ENCODE measurements at places on chromosomes 13 and 19.

DNA sequence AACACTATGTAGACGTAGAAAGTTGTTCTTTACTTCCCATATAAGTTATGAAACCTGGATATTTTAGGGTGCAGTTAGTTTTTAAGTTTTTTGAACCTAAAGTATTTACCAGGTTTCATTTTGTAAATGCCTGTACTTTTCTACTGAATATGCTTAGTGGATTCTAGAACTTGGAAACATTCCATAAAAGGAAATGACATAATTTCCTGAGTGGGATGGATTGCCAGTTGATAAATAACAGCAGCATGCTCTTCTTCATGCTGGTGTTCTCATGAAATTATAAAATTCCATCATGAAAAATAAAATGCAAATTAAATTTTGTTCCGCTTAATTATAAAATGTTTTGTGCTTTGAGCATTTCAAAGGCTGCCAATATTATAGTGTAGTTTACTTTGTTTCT, 362.2 kb upstream of the PCDH20 start:
- no peak for DNase-seq

DNA sequence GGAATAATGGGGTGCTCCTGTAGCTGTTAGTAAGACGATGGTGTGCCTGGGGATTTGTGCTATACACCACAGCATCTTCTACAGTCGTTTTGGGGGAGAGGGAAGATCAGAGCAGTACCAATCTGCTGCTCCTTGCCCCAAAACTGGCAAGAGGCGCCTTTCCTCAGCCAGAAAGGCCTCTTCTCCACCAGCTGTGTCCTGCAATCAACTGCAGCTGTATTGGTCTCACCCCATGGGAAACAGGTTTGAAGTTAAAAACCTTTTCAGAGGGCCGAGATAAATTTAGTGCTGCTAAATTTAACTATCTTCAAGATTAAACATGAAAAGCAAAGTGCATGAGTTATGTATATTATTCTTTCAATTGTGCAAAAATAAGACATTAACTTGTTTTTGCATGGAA, 1.2 kb upstream of the RNASEH2B start:
- no peak for DNase-seq

DNA sequence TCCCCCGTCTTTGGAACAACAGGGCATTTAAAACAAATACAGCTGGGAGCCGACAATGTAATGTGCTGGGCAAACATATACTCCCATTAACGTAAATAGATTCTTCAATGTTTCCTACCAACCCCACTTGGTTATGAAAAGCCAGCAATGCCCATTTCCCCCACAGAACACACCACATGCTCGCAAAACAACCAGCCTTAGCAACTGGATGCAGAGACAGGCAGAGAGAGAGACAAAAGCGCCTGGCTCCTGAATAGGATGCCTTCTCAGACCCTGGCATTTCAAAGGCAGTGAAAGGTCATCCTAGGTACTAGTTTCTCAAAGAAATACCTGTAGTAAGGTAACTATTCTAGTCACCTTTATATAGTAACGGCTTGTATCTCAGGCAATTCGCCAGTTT, 462.9 kb downstream of the ITGBL1 start:
- DNase-seq, result no peak

DNA sequence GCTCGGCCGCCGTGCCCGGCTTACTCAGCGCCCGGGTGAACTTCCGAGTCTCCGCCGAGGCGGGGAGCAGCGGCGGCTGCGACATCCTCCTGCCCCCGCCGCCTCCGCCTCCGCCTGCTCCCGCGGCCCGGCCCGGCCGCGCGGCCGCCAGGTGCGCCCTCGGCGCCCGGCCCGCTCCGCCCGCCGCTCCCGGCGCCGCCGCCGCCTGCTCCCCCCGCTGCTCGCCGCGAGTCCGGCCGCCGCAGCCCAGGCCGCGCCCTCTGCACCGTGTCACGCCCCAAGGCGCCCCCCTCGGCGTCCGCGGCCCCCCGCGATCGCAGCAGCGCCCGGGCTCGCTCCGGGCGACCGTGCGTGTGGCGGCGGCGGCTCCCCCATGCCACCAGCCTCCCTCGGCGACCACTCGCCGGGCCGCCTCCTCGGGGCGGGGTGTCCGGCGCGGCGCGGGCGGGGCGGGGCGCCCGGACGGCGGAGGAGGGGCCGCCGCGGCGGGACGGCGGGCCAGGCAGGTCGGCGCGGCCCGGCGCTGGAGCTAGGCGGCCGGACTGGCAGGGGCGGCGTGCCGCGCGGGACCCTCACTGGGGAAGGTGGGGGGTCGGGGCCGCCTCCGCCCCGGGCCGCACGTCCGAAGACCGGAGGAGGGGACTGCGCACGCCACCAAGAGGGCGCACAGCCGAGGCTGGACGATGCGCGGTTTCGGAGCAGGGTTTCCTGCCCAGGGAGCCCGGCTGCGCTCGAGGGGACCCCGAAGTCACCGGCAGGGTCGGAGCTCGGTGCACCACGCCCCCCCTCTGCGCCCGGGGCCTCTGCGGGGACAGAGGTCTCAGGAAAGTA, 108.6 kb upstream of the DOCK9 start:
- DNase-seq, result peak; percentile 69

GRCh38 chr19:30283556-30283955, 88.6 kb upstream of the ZNF536 start:
- DNase-seq, result no peak

GRCh38 chr19:51576850-51577249, 5.8 kb downstream of the ZNF175 start:
- DNase-seq, result no peak

DNA sequence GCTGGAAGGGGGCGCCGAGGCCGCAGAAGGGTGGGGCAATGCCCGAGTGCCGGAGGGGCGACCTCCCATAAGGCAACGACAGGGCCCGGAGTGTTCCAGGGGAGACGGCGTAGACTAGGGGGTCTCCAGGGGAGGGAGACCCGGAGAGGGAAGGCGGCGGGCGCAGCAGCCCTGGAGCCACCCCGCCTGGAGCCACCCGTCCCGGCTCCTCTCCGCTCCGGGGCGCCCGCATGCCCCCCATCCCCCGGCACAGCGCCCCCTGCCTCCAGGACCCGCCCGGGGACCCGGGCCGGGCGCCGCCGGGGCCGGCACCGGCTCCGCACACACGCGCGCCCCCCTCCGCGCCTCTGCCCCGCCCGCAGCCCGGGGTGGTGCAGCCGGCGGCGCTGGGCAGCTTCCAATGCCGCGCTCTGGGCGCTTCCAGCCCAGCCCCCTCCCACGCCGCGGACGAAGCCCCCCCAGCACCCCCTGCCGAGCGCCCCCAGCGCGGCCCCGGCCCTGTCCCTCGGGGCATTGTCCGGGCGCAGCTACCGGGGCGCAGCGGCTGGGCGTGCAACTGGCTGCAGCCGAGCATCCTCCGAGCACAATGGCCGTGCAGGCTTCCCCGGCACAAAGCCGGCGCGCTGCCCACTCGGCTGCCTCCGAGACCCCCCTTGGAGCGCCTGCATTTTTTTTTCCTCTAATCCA, 519 bp downstream of the PTPRS start:
- no peak for DNase-seq

DNA sequence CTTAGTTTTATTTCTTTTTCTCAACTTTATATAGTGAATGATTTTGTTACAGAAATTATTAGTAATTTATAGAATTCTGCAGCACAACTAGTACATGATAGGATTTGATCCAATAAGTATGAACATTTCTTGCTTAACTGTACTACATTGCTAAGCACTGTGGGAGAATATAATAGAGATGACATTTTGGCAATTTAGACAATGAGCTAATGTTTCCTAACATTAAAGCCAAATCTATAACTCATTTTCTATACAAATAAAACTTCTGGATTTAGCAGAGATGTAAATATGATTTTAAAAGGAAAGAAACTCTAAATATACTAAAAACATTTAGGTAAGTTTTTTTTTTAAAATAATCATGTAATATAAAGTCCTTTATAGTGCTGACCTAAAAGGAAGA, 87.3 kb downstream of the FNDC3A start:
- DNase-seq, result no peak

DNA sequence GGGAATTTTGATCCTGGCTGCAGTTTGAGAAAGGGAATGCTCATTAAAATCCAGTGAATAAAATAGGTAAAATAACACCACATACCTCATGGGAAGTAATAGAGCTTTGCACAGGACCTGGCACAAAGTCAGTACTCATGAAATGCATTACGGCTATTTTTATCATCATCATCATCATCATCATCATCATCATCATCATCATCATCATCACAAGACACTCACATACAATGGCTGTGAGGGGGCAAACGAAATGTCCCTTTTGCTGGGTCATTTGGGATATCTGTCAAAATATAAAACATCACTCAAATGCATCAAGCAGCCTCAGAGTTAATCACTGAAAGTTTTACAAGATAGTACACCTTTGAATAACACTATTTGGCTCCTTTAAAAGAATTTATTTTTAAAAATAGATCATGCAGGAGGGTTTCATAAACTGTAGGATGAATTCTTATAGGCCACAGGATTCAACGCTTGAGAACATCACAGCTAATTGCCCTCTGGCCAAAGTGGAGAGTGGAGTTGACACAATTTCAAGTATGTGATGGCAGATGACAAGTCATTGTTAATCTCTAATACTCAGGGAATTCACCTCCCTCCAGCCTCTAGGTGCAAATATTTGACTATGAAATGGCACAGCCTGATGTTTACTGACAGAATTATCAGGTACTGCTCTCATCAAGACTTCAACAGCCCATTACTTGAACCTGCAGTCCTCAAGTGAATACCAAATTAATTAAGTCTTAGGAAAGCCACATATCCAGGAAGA, 14.2 kb upstream of the ZNF599 start:
- no peak for DNase-seq

GRCh38 chr13:50631041-50631440, 212.5 kb downstream of the DLEU7 start:
- no peak for DNase-seq

DNA sequence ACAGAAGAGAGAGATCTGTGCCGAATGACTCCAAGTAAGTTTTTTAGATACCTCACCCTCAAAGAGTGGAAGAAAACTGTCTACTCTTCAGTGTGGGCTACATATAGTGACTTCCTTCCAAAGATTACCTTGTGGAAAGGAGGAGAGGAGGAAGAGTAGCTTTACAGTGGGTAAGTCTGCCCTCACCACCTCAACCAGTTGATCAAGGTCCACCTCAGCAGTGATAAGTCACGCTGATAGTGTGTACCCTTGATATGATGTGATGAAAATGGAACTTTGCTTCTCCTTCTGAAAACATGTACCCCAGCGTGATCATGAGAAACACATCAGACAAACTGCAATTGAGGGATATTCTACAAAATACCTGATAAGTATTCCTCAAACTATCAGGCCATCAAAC, 20.6 kb downstream of the KLF5 start:
- no peak for DNase-seq

- DNase-seq, result no peak
Observed at GRCh38 chr13:30049692-30050091, 199.3 kb upstream of the UBL3 start.

DNA sequence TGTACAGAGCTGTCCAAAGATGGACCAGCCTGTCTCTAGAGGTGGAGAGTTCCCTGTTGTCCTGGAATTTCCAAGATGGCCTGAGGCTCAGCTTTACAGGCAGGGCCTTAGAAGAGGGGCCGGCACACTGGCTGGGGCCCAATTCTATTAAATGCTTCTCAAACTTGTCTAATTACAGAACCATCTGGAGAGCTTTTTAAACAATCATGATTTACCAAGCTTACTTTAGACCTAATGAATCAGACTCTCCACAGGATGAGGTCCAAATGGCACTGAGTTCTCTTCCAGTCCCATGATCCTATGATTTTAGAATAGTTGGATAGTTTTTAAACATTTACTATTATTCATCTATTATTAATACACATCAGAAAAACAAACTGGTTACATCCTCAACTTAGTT, 123.5 kb downstream of the DNAJC3 start:
- DNase-seq, result no peak

- no peak for DNase-seq
Observed at GRCh38 chr19:15323496-15324235, 8.7 kb downstream of the BRD4 start.

GRCh38 chr13:91132786-91133185, 214.7 kb upstream of the MIR17HG start:
- DNase-seq, result no peak

- DNase-seq, result no peak
Observed at GRCh38 chr13:75137911-75138571, 343.9 kb downstream of the TBC1D4 start.

- no peak for DNase-seq
Observed at GRCh38 chr19:39111593-39112199, 13.9 kb upstream of the PAK4 start.

DNA sequence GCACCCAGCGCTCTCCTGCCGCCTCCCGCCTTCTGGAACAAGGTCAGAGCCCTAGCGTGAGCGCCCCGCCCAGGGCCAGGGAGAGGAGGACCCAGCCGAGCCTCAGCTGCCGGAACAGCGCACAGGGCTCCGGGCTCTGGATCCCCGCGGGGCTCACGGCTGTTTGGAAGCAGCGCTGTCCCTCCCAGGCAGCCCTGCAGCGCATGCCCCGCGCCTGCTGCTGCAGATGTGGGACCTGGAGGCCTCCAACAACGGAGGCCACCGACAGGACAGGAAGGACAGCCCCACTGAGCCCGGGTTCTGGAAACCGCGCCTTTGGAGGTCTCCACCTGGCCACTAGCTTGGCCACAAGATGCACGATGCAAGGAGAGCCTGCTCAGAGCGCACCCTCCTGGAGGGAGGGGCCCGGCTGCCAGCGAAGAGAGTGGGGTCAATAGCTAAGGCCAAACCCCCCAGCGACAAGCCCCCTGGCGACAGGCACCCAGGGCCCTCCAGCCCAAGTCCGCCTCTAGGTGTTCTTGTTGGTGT, 12.6 kb downstream of the ZSCAN18 start:
- DNase-seq, result no peak

- DNase-seq, result no peak
Observed at GRCh38 chr13:100809129-100809390, 134.5 kb upstream of the TMTC4 start.

DNA sequence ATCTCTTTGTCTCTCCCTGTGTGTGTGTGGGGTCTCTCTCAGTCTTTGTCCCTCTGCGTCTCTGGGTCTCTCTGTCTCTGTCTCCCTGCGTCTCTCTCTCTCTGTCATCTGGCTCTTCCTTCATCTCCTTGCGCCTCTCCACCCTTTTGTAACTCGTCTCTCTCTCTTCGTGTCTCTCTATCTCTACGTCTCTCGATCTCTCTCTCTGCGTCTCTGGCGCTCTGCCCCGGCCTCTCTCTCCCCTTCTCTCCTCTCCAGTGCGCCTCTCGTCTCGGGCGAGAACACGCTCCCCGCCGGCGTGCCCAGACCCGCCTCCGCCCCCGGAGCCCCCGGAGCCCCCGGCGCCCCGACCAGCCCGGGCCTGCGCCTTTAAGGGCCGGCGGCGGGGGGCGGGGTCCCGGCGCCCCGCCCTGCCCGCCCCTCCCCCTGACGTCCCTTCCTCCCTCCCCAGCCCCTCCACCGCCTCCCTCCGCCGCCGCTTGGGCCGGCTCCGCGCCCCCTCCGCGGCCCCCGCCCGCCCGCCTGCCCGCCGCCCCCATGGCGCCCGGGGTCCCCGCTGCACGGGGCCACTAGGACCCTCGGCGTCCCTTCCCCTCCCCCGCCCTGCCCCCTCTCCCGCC, at the start of gene MARK4:
Gene MARK4, plus strand, starts transcription at position 440 of the 620 bp plus-strand sequence. CDS start 318 bp downstream, outside the sequence.
- peak; percentile 60 for DNase-seq

- DNase-seq, result no peak
Observed at GRCh38 chr13:77094773-77095172, 67.8 kb upstream of the FBXL3 start.
